ENCODE measurements at places on chromosomes 12 and 14.

DNA sequence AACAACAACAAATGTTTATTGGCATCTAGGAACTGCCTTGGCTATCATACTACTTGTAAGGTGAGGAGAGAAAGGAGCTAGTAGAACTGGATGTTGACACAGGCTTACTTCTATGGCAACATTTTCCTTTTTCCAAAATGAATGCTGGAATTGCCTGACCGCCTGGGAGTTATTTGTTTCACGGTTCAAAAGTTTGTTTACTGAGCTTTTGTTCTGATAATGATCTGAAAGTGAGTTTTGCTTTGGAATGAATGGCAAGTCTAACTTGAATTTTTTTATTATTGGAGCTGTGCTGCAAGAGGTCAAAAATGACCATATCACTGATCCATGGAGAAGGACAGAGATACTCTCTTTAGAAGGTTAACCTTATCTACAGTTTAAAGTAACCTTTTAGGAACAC lies 183.5 kb upstream of the CAND1 start:
- DNase-seq, result no peak

GRCh38 chr14:54098536-54098935 lies 141.9 kb upstream of the BMP4 start:
- no peak for DNase-seq

- no peak for DNase-seq
Observed at GRCh38 chr12:80807640-80808288, 91.1 kb downstream of the MYF5 start.

DNA sequence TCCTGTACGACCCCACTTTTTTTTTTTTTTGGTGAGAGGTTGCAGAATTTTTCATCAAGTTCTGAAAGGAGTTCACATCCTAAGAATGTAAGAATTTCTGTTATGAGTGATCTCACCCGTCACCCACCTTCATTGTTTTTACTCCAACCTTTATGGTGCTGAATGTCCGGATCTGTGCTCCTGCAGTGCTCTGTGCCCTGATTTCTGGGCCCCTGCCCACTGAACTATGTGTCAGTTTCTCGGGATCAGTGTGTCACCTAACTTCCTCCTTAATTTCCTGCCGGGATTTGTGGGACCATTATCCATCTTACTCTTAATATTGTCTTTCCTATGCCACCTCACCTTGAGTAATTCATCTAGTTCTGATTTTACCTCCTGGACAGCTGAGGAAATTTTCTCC lies 11.6 kb downstream of the RASSF8 start:
- no peak for DNase-seq
